ENCODE measurements at places on chromosomes 2 and 18.
A peak's percentile ranks its signal among the peaks of the same experiment; 100 is the strongest.

- DNase-seq, result no peak
Measured at GRCh38 chr18:2150566-2150965, 420.7 kb downstream of the METTL4 start.

GRCh38 chr18:8287196-8287885 lies 321.9 kb upstream of the RAB12 start:
- no peak for DNase-seq

- DNase-seq, result no peak
Measured at GRCh38 chr2:144513388-144514101, 6.4 kb downstream of the ZEB2 start.

DNA sequence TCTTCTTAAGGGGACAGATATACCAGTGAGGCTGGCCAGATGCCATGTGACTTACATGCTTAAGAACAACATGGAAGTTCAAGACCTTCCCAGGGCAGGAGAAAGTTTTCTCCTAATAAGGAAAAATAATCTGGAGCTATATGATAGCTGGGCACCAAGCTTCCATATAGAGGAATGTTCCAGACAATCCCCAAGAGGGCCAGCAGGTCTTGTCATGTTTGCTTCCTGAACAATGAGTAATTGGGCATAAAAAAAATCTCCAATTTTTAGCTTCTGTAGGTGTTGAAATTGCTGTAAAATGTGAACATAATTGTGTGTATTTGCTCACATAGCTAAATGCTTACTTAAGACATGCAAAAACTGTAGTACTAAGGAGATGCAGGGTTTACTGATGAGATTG lies 809.5 kb upstream of the PIK3C3 start:
- DNase-seq, result no peak

- DNase-seq, result no peak
Measured at GRCh38 chr2:135732561-135732960, 9.1 kb upstream of the UBXN4 start.

GRCh38 chr2:207682557-207682956 lies 28.9 kb upstream of the CCNYL1 start:
- DNase-seq, result no peak

- no peak for DNase-seq
Measured at GRCh38 chr2:233262562-233262961, 11.1 kb downstream of the ATG16L1 start.

DNA sequence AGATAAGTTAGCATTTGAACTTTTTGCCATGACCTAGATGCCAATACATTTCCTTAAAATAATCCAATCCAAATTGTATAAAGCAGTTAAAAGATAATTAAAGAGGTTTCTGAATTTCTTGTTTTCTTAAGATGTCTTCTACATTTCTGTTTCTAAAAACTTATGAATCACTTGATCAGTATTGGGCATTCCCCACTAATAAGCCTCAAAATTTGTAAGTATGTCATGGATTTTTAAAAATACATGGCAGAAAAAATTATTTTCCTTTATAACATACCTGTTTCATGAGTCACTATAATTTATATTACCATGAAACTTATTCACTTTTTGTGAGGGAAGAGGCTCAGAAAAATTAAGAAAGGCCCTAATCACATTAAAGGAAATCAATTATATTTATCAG lies 90.3 kb upstream of the TFPI start:
- no peak for DNase-seq

GRCh38 chr2:224861266-224861665 lies 145.1 kb upstream of the CCDC195 start:
- no peak for DNase-seq

- DNase-seq, result no peak
Measured at GRCh38 chr2:224069172-224069571, 30.1 kb upstream of the SERPINE2 start.

DNA sequence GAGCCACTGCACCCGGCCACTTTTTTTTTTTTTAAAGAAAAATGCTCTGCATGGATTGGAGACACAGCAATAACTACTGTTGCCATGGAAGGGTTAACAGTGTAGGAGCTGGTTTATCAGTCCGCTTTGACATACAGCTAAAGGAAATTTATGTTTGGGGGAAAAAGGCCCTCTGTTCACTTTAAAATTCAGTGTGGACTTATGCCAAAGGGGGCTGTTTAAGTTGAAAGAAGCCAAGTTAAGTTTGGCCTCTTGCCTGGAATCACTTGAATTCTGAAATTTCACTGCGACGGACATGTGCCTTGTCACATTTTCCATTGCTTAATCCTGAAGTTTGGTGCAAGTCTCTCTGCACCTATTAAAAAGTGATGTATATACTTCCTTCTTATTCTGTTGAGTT lies 3.1 kb downstream of the KCNE4 start:
- no peak for DNase-seq

DNA sequence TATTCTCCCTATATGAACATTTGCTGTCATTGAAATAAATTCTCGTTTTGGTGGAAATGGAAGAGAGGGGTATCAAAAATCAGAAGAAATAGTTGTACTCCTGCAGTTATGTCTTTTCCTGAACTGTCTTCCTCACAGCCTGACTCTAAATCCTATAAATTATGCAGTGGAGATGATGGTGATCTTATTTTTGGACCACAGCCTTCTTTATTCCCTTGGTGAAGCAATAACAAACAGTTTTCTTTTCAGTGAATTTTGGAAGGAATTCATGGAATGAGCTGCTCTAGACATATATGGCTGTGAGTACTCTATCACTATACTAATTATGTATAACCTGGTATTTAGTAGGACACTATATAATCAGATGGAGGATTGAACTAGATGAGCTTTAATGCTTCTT lies 1.7 kb upstream of the SLC25A12 start:
- no peak for DNase-seq

DNA sequence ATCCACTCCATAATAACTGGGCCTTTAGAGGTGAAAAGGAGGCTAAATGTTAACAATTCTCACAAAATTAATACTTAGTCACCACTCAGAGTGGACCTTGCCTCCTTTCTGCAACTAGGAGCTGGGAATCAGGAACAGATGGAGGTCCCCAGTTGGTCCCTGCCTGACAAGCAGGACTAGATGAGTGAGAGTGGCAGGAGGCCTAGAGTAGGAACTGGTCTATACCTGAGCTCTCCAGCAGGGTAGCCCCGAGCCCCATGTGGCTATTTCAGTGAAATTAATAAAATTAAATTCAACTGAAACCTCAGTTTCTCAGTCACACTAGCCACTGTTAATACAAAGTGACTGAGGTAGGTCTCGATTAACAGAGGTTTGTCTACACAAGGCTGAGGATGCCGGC lies 150.5 kb downstream of the MYO5B start:
- no peak for DNase-seq

GRCh38 chr2:105368759-105369408 lies 30.0 kb downstream of the FHL2 start:
- no peak for DNase-seq

DNA sequence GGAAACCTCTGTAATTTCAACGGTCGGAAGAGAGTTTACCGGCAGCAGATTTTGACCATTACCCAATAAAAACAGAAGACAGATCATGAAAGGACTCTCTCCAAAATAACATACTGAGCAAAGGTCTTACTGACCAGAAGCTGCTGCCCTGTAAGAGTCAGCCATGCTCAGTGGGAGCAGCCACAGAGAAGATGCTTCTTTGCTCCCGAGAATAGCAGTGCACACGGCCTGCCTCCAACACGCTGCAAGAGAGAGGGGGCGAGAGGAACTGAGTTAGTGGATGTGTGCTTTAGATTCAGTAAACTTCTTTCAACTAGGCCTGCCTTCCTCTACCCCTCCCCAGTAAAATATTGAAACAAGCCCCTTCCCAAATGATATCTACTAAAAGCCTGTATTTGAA lies 103.7 kb downstream of the NCK2 start:
- DNase-seq, result no peak

- DNase-seq, result no peak
Measured at GRCh38 chr2:221097568-221097915, 474.6 kb downstream of the EPHA4 start.

GRCh38 chr2:207727261-207727660 lies 15.8 kb downstream of the CCNYL1 start:
- no peak for DNase-seq

DNA sequence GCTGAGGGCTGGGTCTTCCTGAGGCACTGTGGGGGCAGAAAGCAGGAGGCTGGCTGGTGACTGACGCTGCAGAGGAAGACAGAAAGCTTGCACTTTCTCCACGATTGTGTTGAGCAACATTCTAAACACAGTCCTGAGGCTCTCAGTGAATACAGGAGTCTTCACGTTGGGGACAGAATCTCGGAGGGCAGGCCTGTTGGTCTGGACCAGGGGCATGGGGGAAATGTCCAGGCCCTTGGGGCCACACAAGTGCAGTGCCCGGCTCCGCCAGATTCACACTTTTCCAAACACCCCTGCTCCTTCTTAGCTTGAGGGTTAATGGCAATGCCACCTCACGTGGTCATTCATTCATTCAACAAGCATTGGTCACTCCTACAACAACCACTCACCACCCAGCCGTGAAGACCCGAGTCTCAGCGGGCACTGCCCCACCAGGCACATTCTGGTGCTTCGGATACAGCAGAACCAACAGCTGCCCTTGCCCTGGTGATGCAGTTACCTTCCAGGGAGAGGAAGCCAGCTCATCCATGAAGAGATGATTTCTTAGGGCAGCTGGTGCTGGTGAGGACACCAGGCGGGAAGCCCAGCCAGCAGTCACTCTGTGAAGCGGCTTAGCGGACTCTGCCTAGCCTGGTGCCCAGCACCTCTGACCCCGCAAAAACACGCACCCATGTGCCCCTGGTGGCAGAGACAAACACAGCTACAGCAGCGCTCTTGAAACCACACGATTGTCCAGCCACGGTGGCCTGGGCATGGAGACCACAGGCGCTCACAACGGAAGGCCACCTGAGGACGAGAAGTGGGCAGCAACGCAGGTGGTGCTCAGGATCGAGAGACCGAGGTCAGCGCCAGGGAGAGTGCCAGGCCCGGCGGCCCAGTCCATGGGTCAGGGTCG lies 10.9 kb upstream of the GPC1 start:
- peak; percentile 47 for DNase-seq

DNA sequence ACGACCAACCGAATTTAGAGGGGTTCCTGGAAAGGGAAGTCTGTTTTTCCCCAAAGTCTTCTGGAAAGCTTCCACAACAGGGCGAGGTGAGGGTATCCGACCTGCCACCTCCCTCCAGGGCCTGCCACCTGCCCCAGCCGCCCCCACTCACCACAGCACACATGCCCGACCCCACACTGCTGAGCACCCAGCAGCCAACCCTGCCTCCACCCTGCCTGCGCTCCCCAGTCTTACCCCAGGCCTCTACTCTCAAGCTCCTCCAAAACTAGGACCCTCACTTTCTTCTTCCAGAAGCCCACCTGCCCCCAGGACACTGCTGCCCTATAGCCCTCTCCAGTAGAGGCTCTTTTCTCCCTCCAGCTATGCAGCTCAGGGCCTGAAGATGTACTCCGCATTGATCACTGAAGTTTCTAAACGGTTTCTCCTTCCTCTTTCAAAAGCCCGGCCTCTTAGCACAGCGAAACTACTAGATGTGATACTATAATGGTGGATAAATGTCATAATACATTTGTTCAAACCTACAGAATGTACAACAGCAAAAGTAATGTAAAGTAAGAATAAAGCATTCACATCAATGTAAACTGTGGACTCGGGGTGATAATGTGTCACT lies 128.8 kb upstream of the SLC1A4 start:
- DNase-seq, result no peak

DNA sequence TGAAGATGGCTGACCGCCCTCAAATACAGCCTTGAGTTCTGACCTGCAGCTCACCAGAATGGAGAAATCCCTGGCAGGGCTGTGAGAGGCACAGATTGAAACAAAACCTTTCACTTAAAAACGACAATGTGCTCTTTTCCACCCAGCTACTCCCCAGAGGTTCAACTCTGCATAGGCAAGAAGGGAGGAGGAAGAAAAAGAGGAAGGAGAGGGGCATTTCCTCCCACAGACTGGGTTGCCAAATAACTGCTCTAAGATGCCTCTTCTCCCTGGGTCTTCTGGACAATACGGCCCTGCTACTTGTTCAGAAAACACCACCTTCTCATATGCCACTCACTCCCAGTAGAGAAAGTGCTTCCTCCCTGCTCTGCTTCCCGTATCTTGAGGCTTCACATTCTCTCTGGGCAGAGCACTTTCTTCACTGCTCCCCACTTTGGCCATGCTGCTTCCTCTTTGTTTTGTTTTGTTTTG lies 136.4 kb upstream of the SLC1A4 start:
- no peak for DNase-seq

GRCh38 chr2:1041012-1041805 lies 90.6 kb downstream of the SNTG2 start:
- no peak for DNase-seq

GRCh38 chr2:96495982-96496629 lies 9.1 kb downstream of the NEURL3 start:
- no peak for DNase-seq
